SK-N-SH (cell line): ENCODE measurements at places on chromosomes 4 and X. TPM values are rescaled to one million over a fixed set of nuclear protein-coding genes. Genes with fewer than 3 reads are reported as not detected.

DNA sequence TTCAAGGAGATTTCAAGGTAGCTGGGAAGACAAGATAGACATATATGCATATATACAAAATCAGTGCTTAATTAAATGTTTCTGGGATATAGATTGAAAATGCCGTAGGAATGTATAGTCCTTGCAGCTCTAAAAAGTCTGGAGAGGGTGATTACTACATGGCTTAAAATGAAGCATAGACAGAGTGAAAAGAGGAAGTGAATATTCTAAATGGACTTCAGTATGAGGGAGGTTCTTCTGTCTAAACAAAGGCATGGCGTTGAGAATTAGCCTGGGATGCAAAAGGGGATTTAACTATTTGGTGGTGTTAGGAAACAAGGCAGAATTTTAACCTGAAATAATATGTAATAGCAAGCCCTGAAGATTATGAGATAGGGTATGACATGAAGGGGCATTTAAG is 141.5 kb upstream of the FRMPD4 start:
- H3K4me3 ChIP-seq, result no peak overlapping the region
- no peak for DNase-seq
- H3K4me1 ChIP-seq, result no peaks in the 10 kb centered on the region
- H3K27me3 ChIP-seq, result 0 out of 2 replicates have a peak, but pooled peaks cover 3% of the 10 kb centered on the region
- no peaks in the 10 kb centered on the region for H3K36me3 ChIP-seq
- no peak overlapping the region for H3K27ac ChIP-seq

DNA sequence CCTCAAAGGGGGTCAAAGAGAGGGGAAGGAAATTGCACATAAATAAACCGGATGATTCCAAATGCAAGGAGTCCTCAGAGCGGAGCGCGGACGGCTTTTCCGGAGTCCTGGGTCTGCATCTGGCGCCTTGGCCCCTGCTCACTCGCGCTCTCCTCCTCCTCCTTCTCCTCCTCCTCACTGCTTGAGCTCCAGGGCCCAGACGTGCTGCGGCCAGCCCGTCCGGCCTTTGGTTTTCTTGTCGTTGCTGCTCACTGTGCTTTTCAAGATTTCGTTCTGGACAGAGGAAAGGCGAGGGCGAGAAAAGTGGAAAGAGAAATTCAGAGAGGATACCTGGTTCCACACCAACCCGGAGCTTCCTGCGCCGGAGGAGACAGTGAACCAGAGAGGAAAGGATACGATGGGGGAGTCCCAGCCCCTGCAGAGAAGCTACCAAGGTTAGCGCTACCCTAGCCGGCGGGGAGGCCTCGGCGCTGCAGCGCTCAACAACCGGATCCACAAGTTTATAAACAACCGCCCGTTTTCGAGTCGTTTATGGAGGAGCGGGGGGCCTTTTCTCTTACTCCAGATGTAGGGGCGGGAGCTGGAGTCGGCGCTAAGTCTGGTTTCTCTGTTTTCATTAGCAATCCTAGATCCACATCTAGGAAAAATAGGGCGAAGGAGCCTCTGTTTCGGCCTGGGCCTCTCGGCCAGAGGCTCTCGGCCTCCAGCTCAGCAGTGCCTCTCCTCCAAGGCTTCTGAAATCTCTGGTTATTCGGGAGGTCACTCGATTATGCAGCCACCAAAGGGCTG is 2.7 kb downstream of the HAND2 start:
- H3K27ac ChIP-seq, result peak overlapping the region; percentile 99
- peaks cover 34% of the 10 kb centered on the region for H3K36me3 ChIP-seq
- peaks cover 10% of the 10 kb centered on the region for H3K4me1 ChIP-seq
- no peaks in the 10 kb centered on the region for H3K27me3 ChIP-seq

DNA sequence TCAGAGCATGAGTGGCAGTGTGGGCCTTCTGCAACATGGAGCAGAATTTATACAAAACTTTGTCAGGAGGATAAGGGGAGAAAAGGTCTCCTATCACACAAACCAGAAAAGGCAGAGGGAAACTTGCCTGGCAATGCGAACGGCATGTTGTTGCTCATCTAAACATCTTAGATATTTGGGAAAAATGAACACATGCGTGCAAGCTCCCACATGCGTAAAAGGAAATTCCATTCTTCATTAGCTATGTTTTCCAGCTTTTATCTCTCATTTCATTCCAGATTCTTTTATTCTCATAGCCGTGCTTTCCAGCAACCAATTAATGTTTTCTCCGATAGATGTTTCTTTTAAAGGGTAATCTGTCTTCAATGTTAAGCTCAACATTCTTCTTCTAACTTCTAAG is 31.3 kb upstream of the GBA3 start:
- H3K27ac ChIP-seq, result no peak overlapping the region
- no peaks in the 10 kb centered on the region for H3K4me1 ChIP-seq
- H3K36me3 ChIP-seq, result no peaks in the 10 kb centered on the region
- DNase-seq, result no peak
- H3K27me3 ChIP-seq, result peaks cover 5% of the 10 kb centered on the region; the same call in 1 of the 2 replicates

DNA sequence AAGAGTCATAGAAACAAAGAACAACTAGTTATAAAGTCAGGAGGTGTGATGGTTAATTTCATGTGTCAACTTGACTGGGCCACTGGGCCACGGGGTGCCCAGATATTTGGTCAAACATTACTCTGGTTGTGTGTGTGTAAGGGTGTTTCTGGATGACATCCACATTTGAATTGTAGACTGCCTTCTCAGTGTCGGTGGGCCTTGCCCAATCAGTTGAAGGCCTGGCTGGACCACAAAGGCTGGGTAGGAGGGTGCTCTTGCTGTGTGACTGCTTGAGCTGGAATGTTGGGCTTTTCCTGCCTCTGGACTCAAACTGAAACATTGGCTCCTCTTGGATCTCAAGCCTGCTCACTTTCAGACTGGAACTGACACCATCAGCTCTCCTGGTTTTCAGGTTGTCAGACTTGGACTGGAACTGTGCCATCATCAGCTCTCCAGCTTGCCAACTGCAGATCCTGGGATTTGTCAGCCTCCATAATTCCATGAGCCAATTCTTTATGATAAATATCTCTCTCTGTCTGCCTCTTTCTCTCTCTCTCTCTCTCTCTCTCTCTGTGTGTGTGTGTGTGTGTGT is 41.4 kb downstream of the CLDN34 start:
- no peak for DNase-seq
- peaks cover 4% of the 10 kb centered on the region; the same call in 1 of the 2 replicates for H3K4me1 ChIP-seq
- no peaks in the 10 kb centered on the region for H3K36me3 ChIP-seq
- H3K4me3 ChIP-seq, result no peak overlapping the region
- H3K27me3 ChIP-seq, result no peaks in the 10 kb centered on the region
- no peak overlapping the region for H3K27ac ChIP-seq

- no peak for DNase-seq
- H3K4me1 ChIP-seq, result no peaks in the 10 kb centered on the region
- H3K27ac ChIP-seq, result no peak overlapping the region
- no peaks in the 10 kb centered on the region for H3K27me3 ChIP-seq
- no peak overlapping the region for H3K4me3 ChIP-seq
Observed at GRCh38 chrX:73831500-73831899, 268.5 kb downstream of the CHIC1 start.

The PRPS2 gene
- polyA plus RNA-seq, result 10.9 and 11.1 TPM in 2 replicates

The ODAPH gene
- polyA plus RNA-seq, result 0.03 and 0.19 TPM in 2 replicates

The C1GALT1C1 gene
- polyA plus RNA-seq, result 26.9 and 30.9 TPM in 2 replicates
